ENCODE measurements at places on chromosomes 12 and 14. TPM values are rescaled to one million over a fixed set of nuclear protein-coding genes. Genes with fewer than 3 reads are reported as not detected.

Gene HCAR2
- not detected for total RNA-seq

Gene FOXA1
- total RNA-seq = not detected

Gene VRK1
- 18.6 TPM for total RNA-seq

Gene RECQL
- 54.1 TPM for total RNA-seq

Gene LRFN5
- total RNA-seq = 12.1 TPM

Gene SYT1
- 43.3 TPM for total RNA-seq

Gene RIMKLB
- 23.2 TPM for total RNA-seq

Gene PLA2G1B
- not detected for total RNA-seq

All from fibroblast of the aortic adventitia (primary cell).